Right lung (tissue), 10 donors: ENCODE measurements at places on chromosomes 6 and 20.

- DNase-seq = no peak
Measured at GRCh38 chr6:27672113-27672799, 199.4 kb upstream of the ZNF184 start.

DNA sequence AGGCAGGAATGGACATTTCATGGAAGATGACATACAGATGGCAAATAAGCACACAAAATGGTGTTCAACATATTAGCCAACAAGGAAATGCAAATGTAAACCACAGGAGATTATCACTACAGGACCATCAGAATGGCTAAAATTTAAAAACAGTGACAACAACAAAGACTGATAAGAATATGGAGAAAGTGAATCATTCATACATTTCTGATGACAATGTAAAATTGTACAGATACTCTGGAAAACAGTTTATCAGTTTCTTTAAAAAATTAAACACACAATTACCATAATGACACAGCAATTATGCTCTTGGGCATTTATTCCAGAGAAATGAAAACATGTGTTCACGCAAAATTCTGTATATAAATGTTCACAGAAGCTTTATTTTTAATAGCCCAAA is 105.8 kb upstream of the RUNX2 start:
- DNase-seq = no peak

GRCh38 chr6:73803562-73804241 is 107.7 kb downstream of the CD109 start:
- DNase-seq = no peak

- DNase-seq = no peak
Measured at GRCh38 chr20:64166721-64167615, 2.7 kb downstream of the MYT1 start.

- no peak for DNase-seq
Measured at GRCh38 chr6:5598123-5598522, 336.8 kb downstream of the FARS2 start.

DNA sequence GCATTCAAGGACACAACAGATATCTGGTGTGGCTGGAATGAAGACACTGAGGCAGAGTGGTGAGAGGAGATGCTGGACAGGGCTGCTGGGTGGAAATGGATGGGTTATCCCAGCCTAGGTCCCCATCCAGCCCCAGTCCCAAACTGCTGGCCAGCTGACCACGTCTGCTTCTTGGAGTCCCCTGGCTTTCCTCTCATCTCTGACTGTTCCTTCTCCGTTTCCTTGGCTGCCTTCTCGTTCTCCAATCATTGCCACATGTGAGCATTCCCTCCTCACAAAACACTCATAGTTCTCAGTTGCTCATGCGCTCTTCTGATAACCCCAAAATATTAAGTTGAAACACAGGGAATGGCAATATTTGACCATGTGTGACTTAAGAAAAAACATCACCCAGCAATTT is 31.5 kb downstream of the MAFB start:
- no peak for DNase-seq

DNA sequence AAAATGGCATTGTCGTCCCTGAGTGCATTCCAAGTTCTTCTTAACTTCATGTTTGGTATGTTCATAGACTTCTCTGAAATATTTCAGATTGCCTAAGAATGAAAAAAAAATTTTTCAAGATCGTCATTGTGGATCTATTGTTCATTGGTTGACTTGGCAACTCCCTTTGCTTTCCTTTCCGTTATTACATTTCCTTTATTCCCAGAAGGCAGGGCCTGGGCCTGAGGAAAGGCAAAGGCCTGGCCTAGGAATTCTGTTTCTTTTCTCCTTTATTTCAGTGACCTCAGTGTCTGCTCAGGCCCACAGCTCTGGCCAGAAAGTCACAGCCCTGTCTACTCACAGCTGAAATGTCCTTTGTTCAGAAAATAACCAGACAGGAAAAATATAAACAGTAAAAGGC is 401.6 kb upstream of the PLCB4 start:
- DNase-seq = no peak

DNA sequence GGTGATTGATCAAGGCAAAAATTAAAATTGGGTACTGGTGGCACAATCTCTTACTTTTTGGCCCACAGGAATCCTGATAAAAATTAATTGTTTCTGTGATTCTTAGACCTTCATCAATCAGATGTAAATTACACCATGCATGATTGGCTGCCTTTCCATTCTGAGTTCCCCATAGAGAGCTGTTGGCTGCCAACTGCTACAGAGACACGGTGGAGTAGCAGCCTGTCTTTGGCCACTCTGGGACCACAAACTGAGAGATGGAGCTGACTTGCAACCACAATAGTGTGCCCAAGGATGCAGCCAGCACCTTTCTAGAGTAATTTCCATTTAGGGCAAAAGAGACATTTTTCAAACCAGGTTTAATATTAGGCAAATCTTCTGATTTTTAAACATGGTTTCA is 274.3 kb upstream of the MMS22L start:
- DNase-seq = no peak

- DNase-seq = no peak
Measured at GRCh38 chr6:128164254-128164653, 263.4 kb upstream of the THEMIS start.

DNA sequence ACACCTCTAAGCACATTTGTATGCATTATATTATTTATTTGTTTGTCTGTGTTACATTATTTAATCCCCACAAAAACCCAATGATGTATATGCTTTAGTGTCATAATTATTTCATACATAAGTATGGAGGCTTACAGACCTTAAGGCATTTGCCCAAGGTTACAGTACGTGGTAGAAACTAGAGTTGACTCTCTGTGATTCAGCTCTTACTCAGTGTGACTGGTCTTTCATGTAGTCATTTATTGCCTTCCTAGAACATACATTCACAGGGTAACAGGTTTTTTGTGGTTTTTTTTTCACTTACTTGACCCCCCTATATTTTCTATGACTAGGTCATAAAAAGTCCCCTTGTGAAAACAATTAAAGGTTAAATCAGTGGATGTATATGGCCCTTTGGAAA is 566.8 kb downstream of the TFAP2A start:
- DNase-seq = no peak

GRCh38 chr6:127762284-127762683 is 138.6 kb downstream of the THEMIS start:
- DNase-seq = no peak

DNA sequence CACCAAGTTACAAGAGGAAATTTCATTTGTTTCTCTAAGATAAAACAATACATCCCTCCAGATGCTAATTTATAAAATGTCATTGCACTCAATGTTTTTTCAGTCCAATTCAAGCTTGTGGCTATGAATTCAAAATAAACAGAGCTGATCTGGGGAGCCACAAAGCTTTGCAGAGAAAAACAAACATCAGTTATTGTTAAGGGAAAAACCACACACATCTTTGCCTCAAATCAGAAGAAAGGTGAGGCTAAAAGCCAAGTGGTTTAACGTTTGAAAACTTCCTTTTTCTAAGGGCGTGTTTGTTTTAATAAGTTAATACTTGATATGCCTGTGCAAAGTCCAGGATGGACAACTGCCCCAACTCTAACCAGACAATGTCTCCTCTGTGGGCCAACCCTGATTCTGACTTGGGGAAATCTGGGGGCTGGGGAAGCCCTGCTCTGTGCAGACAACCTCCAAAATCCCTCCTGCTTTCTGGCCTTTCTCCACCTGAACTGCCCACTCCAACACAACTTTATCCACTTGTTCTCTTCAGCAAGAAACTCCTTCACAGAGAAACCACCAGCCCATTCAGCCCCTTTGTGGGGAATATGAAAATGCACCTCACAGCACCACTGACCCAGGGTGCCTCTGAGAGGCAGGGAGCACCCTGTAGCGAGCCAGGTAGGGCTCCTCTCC is 44.6 kb upstream of the NT5E start:
- DNase-seq = peak; percentile 32

- no peak for DNase-seq
Measured at GRCh38 chr20:7199861-7200260, 432.4 kb downstream of the BMP2 start.

DNA sequence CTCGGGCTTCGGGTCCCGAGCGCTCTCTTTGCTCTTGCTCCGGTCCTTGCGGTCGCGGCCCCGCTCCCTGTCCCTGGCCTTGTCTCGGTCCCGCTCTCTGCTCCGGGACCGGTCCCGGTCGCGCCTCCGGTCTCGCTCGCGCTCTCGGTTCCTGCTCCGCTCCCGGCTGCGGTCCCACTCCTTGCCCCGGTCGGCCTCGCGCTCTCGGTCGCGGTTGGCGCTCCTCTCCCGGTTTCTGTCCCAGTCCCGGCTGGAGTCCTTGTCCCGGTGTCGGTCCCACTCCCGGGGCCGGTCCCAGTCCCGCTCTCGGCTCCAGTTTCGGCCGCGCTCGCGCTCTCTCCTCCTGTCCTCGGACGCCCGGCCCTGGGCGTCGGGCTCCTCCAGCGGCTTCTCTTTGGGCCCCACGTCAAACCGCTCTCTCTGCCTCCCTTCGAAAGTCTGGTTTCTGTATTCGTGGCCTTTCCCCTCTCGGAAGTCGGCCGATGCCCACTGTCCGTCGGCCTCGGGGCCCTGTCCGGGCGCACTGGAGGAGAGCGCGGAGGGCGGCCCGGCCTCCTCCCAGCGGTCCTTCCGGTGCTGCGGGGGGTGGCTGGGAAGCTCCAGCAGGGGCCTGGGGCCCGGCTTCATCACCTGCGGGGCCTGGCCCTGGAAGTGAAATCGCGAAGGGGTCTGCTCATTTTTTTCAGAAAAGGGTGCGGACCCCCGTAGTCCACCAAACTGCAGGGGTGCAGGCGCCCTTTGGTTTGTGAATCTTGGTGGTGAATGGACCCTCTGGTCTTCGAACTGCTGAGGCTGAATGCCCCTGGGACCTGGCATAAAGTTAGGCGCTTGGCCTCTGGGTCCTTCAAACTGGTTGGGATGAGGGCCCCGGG is 17.9 kb upstream of the TCFL5 start:
- no peak for DNase-seq

- DNase-seq = no peak
Measured at GRCh38 chr20:1862663-1863053, 32.5 kb upstream of the SIRPA start.

DNA sequence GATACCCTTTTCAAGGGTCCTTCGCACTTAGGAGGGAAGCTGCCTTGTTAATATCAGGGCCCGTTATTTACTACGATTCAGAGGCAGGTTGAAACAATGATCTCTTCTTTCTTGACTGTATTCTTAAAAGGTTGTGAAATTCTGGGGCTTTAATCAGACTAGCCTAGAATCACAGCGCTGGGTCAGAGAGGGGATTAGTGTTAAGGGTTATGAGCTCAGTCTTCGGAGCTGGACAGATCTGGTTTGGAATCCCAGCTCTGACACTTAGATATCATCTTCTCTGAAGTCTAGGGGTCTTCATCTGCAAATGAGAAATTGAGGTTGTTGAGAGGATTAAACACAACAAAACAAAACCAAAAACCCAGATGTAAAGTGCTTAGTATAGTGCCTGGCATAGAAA is 77.4 kb downstream of the CD83 start:
- DNase-seq = no peak

DNA sequence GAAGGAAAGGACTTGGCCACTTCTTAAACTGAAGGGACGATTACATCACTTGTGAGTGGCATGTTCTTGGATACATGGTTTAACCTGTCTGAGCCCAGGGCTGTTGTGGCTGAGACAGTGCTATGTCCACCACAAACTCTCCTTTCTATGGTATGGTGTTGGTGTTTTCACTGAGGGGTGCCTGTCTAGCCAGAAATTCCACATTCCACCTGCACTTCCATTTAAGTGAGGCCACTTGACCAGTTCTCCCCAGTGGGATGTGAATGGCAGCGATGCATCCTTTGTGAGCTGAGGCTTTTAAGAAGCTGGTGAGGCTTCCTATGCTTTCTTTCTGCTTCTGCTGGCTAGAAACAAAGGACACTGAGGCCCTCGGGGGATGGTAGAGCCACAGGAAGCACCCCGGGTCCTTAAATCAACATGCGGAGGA is 151.4 kb upstream of the CHD6 start:
- peak; percentile 16 for DNase-seq

- no peak for DNase-seq
Measured at GRCh38 chr6:122548281-122548680, 61.9 kb upstream of the PKIB start.

DNA sequence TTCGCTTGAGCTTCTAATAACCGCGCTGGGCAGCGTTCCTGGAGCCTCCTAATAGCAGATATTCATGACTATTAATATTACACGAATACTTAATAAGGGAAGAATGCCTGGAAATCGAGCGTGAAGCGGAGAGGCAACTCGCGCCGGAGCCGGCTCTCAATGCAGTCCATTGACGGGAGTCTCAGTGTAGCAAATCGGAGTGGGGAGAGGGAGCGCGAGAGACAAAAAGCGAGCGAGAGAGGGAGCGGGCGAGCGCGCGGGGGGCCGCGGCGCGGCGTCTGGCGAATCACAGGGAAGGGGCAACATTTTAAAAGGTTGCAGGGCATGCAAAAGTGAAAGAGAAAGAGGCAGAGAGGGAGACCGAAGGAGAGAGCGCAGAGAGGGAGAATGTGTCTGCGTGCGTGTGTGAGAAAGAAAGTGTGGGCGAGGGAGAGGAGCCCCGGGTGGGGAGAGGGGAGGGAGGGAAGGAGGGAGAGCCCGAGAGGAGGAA is 2.9 kb downstream of the TFAP2A start:
- no peak for DNase-seq
